ENCODE measurements at places on chromosomes 16 and 17. TPM values are rescaled to one million over a fixed set of nuclear protein-coding genes. Genes with fewer than 3 reads are reported as not detected.

GRCh38 chr16:53509906-53510703, 7.1 kb upstream of the AKTIP start:
- DNase-seq = peak; percentile 66

DNA sequence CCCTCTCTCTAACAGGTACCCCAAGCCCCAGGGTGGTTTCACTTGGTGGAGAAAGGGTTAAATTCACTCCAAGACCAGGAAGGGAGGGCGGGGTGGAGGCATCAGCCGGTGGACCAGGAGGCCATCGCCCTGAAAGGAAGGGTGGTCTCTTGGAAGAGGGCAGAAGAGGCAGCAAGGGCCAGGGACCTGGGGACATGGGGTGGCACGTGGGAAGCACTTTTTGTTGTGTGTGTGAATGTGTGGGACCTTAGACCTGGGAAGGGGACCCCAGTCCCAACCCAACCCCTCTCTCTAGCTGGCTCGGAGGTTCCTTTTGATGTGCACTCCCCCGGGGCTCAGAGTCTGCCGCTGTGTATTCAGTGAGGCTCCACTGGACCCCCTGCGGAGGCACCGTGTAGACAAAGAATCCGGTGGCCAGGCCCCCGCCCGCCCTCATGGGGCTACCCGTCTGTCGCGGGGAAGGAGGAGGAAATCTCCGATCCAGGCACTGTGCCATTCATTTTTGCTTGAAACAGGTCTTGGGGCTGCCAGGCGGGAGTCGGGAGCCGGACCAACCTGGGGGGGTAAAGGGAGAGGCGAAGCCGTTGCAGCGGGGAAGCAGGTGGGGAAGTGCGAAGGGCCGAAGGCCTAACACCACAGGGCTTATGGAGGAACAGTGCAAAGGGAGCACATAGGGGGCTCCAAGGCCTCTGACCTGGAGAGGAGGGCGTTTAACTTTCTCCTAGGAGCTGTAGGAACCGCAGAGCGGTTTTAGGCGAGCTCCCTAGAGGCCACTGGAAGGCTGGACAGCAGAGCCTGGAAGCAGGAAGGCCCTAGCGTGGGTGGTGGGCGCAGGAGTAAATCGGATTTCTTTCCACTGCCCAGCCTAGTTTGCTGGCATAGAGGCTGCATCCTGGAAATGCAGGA, 3.2 kb upstream of the WNT3 start:
- DNase-seq = no peak

DNA sequence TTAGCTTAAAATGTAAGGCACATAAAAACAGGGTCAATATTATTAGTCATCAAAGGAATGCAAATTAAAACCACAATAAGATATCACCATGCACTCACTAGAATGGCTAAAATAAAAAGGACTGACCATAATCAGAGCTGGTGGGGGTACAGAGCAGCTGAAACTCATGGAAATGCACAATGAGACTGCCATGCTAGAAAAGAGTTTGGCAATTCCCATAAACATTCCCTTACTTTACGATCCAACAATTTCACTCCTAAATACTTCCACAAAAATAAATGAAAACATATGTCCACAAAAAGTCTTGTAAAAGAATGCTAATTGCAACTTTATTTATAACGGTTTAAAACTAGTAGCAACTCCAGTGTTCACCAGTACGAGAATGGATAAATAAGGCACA, 36.1 kb upstream of the ERCC4 start:
- no peak for DNase-seq

DNA sequence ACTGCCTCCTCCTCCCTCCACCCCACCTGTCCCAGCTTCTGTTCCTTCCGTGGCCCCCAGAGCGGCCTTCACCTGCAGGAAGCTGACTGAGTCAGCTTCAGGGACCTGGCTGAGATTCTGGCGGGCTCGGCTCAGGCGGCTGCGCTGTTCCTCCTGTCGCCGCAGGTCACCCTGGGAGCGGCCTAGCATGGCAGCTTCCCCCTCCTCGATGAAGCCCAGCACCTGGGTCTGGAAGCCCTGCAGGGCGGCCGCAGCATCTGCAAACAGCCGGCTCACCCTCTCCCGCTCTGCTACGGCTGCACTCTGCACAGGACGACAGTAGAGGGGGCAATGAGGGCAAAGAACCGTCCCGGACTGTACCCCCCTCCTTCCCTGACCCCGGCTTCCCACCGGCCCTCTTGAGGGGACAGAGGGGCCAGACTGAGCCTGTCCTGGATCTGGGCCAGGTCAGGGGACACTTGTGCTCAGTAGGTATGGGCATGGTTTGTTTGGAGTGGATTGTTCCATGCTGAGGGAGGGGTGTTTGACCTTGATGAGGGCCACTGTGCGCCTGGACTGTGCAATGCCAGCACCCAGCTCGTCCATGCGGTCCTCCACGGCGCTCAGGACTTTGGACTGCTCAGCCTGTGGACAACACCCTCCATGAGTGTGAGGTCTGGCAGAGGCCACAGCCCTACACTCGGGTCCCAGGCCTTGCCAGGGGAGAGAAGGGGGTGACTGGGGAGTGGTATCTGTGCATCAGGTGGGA, 2.0 kb downstream of the TRIM47 start:
- peak; percentile 91 for DNase-seq

- DNase-seq = peak; percentile 62
Observed at GRCh38 chr17:18217412-18218015, 7.9 kb upstream of the LLGL1 start.

GRCh38 chr16:22029632-22030031, 21.7 kb downstream of the MOSMO start:
- no peak for DNase-seq

DNA sequence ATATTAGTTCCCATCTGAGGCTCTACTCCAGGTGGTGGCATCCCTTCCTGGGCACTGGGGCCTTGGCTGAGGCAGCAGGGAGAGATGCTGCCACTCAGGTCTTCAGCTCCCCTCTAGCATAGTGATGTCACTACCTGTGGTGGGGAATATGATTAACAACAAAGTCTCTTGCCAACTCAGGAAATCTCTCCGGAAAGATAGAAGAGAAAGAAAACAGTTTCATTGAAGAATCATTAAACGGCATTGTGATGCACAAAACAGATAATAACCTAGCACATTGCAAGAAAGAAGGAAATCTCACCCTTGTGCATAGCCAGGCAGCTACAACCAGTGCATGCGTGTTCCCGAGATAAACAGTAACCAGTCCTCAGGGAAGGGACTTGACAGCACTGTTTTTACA, 12.2 kb upstream of the ZNF267 start:
- DNase-seq = no peak

GRCh38 chr16:48682971-48683370, 73.0 kb upstream of the N4BP1 start:
- no peak for DNase-seq

DNA sequence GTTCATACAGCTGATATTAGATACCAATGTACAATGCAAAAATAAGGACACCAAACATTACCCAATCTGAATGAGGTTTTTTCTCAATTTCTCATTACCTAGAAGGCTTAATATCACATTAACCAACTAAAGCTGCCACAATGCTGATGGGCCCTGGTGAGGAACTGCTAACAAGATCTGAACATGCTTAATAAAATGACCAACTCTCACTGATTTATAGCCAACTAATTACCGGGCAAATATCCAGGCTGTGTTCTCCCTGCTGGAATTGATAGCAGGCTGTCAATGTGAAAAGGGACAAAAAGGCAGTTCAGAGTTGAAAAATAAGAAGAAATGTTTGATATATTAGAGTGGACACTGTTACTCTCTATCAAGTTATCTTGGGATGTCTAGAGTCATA, 124.6 kb downstream of the TOX3 start:
- DNase-seq = no peak

- DNase-seq = peak; percentile 67
Observed at GRCh38 chr16:4323845-4324488, 8.1 kb downstream of the GLIS2 start.

DNA sequence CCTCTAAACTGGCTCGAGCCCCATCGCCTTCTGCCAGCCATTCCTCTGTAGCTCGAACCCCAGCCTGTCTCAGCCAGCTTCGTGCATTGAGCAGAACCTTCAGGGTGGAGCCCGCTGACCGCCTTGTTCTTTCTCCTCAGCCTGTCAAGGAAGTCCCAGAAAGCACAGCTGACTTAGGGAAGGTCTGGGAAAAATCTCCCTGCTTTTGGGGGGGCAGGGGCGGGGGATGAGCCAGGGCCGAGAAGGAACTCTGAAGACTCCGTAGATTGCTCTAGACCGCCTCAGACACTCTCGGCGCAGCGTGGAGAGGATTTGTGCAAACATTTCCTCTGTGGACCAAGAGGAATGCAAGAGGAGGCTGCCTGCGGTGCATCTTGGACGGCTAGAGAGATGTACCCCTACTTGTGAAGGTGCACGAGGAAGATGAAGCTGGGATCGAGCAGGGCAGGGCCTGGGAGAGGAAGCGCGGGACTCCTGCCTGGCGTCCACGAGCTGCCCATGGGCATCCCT, at the start of gene GLP2R:
TSS of gene GLP2R (plus strand) at position 284 of the 510 bp plus-strand sequence. CDS start at position 424, 140 bp downstream.
- DNase-seq = no peak

DNA sequence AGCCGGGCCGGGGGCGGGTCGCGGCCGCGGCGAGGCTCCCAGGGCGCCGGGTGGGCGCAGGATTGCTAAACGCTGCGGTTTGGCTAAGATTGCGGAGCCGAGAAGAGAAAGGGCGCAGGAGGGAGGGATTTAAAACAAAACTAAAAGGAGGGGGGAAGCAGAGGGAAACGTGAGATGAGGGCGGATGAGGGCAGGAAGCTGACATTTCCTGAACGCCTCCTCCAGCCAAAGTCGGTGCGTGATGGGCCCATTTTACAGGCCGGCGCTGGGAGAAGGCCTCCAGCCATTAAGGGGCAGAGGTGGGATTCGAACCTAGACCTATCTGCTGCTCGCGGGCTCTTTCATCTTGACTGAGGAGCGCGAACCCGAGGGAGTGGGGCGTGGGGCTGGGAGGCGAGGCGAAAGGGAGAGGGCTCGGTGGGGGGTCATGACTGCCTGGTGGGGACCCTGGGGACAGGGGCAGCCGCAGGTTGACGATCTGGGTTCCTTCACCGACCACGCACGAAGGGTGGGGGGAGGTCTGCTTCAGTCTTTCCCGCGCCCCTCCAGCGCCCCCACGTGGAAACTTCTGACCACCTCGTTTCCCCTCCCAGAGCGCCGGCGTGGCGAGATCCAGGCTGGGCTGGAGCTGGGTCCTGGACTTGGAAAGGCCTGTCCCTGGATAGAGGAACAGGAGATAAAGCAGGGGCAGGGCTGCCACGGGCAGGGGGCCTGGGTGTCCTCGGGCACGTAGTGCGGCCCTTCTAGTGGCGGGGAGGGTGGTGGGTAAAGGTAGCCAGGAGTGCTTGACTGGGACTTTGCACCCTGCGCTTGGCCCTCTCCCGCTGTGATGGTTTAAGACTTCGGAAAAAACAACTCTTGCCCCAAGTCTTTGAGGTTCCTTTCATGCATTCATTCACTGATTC, 3.8 kb upstream of the TAC4 start:
- DNase-seq = peak; percentile 74

- DNase-seq = no peak
Observed at GRCh38 chr17:4582691-4583090, 1.6 kb upstream of the SMTNL2 start.

- no peak for DNase-seq
Observed at GRCh38 chr16:28875134-28876018, 2.9 kb upstream of the ATP2A1 start.

DNA sequence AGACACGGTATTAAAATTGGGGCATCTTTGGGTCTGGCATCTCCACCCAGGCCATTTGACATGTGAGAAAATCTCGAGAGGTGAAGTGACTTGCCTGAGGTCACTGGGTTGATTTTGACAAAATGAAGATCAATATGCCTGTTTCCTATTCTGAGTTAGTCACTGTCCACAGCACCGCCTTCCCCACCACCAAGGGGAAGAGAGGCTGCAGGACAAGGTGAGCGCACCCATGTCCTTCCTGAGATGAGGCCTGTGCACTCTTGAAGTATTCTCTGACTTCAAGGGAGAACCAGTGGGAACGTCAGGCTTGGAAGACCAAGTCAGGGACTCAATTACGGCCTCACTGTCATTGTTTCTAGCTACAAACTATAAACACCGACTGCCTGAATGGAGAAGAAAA, 49.9 kb upstream of the WSB1 start:
- DNase-seq = no peak

GRCh38 chr17:50758989-50759544, 8.3 kb downstream of the ANKRD40CL start:
- no peak for DNase-seq

GRCh38 chr16:79493911-79494310, 106.6 kb downstream of the MAF start:
- no peak for DNase-seq

- DNase-seq = no peak
Observed at GRCh38 chr16:70695331-70696070, 9.6 kb upstream of the MTSS2 start.

DNA sequence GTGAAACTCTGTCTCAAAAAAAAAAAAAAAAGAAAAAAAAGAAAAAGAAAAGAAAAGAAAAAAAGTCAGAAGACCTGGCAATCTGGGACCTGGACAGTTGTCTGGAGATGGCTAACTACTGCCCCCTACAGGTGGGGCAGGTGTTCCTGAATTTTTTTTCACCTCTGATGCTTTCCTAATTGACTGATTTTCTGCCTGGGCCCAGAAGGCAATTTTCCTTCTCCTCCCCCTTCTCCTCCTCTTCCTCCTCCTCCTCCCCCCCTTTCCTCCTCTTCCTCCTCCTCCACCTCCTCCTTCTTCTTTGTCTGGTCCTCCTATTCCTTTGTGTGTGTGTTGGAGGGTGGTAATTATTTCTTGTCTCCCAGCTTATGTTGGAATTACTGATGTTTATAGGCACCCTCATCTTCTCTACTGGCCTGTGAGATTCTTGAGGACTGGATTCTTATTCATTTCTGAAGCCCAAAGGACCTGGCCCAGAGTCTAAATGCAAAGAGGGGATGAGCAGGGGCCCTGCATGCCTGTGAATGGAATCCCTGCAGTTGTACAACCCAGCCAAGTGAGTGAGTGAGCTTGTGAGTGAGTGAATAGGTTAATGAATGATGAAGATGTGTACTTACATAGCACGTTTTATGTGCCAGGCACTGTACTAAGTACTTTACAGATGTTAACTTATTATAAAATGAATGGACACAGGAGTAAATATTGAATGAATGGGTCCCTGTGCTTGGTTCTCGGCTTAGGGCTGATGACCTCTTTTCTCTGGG, 26.9 kb downstream of the IRX5 start:
- no peak for DNase-seq

DNA sequence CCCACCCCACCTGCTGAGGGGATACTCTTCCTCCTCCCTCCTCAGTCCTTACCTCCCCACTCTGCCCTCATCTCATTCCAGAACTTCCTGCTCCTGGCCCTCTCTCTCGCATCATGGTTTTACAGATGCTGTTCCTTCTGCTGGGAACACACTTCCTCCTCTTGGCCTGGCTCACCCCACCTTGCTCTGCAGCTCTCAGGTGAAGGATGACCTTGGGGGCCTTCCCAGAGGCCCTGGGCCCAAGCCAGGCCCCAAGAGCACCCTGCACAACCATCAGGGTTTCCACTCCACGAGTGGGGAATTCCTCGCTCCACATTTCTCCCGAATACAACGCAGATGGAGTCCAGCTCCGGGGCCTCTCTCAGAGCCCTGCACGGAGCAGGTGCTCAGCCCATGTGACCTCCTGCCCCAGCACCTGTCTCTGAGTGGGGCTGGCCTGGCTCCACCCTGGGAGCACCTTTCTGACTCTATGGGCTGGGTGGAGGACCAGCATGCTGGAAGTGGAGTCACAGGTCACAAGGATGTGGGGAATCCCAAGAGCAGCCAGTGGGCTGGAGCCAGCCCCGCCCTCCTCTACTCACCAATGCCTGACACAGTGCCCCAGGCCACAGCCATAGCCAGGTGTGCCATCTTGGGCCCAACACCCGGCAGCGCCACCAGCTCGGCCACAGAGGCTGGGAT, 4.5 kb downstream of the NTHL1 start:
- DNase-seq = no peak

Gene CDH13
- 5.9 TPM for total RNA-seq

Gene NGFR
- total RNA-seq = 10.0 TPM

Gene ZNF785
- 25.2 TPM for total RNA-seq

Gene GAS2L2
- not detected for total RNA-seq

Gene PRAC2
- not detected for total RNA-seq

Gene SGSM2
- total RNA-seq = 113 TPM

Gene AOC2
- 3.6 TPM for total RNA-seq

All from ureter (tissue), 1 donor.